Effector CD4-positive, alpha-beta T cell (primary cell): ENCODE measurements at places on chromosomes 16 and 17.

DNA sequence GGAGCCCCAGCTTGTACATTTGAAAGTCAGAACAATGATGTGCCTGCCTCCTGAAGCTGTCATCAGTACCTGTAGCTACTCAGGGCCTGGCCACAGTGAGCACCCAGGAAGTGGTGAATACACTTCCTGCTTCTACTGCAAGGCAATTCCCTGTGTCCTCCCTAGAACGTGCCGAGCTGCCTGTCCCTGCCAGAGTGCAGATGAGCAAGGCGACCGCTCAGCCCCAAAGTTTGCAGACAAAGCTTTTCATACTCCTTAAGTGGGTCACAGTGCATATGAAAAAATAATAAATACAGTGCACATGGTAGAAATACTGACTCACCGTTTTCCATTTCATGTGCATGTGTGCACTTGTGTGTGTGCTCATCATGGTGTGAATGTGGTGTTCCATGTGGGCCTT, 77.3 kb downstream of the MPRIP start:
- DNase-seq = peak; percentile 45

- no peak for DNase-seq
Observed at GRCh38 chr16:287298-287811, 4.4 kb downstream of the PDIA2 start.

- no peak for DNase-seq
Observed at GRCh38 chr17:50421308-50422051, 4.5 kb upstream of the ACSF2 start.

DNA sequence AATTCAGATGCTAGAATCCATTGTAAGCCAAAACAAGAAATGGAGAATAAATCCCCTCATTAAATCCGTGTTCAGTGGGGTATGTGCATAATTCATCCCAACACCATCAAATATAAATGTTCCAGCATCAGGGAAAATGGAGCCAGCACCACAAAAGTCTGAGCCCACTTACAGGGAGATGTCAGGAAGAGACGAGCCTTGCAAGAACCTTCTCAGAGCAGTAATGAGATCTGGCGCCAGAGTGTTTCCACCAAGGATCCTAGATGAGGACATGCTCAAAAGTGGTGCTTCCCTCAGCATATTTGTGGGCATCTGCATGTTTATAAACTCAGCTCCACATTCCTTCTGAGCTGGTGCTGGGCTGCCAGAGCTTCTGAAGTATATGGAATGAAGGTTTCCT, 541.9 kb upstream of the C16orf82 start:
- no peak for DNase-seq

GRCh38 chr17:7444682-7445618, at the start of gene CHRNB1:
Gene CHRNB1, plus strand, starts transcription at chr17:7445061. Its CDS starts 67 bp downstream, at chr17:7445128.
- no peak for DNase-seq

GRCh38 chr17:44326861-44327444, 2.3 kb upstream of the SLC25A39 start:
- DNase-seq = peak; percentile 95

GRCh38 chr17:60161598-60162330, 12.0 kb downstream of the CA4 start:
- no peak for DNase-seq

DNA sequence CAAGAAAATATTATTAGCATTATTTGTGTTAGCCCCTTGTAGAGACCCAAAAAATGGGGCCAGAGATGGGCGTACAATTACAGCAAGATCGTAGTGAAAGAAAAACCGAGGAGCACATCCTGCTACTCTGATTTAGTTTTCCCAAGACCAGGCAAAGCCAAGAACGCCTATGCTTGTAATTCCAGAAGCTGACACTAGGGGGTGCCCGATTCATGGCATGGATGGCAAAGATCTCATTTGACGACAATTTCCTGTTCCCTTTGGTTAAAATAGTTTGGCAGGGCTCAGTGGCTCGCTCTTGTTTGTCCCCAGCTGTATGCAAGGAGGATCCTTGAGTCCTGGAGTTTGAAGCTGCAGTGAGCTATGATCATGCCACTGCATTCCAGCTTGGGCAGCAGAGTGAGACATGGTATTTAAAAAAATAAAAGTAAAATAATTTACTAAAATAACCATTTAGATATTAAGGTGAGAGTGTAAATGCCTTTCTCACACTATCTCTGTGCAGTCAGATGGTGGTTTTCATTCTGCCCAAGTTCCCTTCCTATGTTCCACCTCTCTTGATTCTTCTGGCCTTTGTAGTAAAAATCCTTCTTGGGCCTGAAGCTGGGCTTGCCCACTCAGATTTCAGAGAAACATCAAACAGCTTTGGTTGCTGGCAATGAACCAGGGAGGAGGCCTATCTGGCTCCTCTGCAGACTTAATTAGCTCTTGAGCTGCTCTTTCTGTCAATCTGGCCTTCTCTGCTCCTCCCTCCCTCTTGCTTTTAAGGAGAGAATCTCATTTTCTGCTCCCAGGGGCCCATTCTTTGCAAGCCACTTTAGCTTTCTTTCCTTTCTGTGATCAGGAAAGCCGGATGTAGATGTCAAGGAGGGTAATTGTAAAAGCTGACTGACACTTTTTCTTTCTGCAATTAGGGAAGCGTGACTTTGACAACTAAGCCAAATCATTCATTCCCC, 31.2 kb downstream of the TMEM238L start:
- DNase-seq = no peak

GRCh38 chr17:83091257-83092141, 12.1 kb downstream of the METRNL start:
- no peak for DNase-seq

DNA sequence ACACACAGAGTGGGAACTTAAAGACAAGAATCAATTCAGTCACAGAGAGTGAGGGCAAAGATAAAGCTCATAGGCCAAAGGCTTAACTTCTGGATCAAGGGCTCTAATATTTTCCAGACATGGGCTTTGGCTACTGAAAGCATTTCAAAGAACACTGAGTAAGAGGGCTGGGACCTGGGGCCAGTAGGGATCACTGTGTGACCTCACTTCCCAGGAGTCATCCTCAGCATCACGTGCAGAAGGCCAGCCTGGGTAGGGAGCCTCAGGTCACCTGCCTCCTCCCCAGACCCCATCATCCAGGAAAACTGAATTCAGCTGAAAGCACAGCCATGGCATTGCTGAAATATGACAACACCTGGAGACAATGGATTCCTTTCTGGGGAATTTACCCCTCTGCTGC, 163.5 kb downstream of the RAB11FIP4 start:
- DNase-seq = no peak

DNA sequence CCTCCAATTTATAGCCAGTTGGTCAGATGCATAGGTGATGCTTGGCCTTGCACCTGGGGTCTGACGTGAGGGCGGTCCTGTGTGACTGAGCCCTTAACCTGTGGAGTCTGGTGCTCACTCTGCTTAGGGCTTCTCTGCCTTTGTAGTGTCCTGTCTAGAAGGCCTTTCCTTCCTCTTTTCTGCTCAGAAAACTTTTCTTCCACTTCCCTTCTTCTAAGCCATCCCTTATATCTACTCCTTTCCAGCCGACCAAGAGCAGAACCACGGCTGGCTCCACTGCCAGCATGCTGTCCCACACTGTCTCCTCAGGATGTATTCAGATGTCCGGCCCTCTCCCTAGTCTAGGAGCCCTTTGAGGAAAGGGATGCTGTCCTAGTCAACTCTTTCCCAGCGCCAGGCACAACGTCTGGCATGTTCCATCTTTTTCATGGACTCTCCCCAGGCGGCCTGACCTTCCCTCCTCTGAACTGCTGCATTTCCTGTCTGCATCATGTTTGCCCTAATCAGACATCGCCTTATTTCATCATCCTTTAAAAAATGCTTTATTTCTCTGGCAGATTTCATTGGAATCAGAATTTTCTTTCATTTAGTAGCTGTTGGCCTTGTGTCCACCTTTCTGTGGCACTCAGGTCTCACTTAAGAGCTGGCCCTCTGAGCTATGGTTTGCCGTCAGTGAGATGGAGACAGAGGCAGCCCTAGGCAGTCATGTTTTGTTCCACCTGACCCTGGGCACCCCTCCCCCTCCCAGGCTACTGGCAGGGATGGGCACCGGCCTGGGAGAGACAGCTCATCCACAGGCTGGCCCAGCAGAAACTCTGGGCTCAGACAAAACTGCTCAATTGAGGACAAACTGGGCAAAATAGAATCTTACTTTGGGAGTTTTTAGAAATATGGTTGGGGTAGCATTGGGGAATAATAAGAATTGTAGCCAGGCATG, 15.5 kb upstream of the BRCA1 start:
- DNase-seq = no peak

DNA sequence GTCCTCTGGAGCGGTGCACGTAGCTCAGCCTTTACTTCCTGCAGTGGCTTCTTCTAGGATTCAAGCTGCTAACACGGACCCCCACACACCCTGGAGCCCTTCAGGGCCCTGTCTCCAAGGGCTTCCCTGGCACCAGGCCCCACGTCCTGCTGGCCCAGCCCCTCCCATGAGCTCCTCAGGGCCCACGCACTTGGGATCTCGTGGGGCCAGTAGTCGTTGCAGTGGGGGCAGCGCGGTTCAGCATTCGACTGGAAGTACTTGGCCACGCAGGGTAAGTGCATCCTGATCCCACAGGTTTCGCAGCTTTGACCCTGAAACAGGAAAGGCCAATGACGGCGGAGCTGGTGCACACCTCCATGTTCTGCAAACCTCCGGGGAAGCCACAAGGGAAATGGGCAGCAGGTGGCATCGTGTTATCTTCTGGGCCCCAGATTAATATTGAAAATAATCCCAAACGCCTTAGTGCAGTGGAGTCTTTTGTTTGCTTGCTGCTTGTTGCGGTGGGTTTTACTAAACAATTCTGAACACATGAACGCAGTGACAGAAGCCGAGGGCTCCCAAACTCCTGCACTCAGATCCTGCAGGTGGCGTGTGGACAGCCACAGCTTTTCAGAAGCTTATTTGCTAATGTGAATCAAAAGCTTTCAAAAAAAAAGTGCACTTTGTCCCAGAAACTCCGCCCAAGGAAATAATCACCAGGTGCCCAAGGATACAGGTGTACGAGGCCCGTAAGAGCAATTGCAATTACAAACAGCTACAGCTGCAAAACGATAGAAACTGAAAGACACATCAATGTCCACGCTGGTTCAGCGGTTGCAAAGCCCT, 22.4 kb downstream of the KDM8 start:
- DNase-seq = no peak

DNA sequence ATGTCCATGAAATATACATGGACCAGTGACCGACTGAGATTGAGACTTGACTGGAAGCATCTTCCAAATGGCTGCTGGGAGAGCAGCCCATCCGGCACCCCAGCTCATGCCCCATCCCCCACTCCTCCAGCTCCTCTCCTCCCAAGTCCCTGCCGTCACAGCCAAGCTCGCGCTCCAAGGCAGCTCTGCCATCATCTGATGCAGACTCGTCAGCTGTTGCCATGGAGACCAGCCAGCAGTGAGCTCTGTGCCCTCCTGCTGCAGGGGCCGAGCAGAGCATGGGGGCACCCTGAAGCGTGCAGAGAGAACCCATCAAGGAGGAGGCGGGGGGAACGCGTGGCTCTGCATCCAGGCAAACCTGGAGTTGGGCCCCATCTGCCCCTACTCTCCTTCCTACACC, 74.5 kb upstream of the TNRC6C start:
- no peak for DNase-seq

DNA sequence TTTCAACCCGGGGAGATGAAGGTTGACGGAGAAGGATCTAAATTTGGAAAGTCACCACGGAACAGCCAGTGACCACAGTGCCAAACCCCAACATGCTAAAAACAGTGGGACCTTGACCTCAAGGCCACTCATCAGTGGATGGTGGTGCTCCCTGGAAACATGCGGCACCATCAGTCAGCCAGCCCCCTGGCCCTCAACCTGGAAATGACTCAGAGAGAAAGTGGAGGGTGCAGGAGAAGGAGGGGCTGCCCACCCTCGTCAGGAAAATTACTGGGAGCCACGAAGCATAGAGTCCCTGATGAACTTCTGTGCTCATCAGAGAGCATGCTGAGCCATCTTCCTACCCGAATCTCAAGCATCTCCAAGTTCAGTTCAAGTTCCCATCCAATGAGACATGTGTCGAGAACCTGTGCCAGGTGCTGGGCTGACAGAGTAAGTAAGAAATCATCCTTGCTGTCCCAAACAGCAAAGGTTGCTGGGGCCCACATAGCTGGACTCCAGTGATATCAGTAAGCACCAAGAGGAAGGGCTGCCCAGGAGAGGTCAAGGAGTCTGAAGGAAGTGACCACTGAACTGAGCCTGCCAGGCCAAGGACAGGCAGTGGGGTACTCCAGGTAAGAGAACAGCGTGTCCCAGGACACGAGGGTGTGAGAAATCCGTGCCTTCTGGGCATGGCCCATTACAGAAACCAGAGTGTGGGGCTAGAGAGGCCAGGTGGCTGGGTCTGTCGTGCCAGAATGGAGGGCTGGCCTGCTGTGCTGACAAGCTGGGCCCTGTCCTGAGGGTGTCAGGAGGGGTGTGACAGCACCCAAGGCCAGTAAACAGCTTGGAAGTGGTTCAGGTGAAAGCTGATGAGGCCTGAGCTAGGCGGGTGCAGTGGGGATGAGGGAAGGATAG, 5.2 kb downstream of the PECAM1 start:
- DNase-seq = no peak

GRCh38 chr17:1123393-1123831, 56.4 kb downstream of the ABR start:
- DNase-seq = no peak

DNA sequence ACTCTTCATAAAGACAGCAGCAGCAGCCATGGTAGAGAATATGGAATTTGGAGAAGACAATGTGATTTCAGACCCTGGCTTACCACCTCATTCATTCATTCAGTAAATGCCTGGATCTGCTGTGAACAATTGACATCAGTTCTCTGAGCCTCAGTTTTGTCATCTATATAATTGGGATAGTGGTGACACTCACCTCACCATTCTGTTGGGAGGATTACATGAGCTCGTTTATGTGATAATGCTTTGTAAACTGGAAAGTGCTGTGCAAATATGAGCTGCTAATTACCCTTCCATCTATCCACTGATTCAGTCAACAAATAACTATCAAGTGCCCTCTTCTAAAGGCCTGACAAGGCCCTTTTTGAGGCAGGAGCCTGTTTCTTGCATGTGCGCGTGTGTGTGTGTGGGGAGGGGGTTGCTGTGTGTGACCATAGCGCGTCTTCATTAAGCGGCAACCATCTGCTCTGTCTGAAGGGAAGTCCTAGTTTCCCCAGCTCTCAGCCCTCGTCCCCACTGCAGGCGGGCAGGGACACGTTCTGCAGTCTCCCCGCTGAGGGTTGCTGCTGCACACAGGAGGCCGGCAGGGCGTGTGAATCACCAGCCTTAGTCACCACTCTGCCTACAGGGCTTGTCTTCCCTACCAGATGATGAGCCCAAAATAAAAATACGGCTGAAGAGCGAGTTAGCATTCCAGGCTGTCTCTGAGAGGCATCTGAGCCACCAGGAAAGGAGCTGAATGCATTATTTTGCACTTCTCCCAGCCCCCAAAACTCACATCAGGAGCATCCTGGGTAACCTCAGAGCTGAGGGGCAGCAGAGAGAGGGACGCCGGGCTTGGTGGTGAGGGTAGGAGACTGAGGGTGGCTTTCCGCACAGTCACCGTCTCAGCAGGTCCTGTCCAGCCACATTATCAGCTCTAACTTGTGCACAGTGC, 19.9 kb downstream of the ARL4D start:
- no peak for DNase-seq

DNA sequence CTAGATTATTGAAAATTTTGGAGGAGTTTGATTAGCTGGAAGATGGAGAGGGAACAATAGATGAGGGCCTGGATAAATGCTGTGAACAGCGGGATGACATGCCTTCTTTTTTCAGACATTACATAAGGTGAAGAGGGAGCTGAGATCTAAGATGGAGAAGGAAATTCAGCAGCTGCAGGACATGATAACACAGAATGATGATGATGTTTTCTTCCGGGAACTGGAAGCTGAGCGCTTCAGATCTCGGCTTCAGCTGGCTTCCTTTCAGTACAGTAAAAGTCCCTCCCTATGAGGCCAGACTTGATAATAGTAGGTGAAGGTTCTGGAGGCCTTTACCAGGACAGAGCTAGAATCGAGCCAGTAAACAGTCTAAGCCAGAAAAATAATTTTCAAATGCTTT, 30.7 kb downstream of the CEP95 start:
- no peak for DNase-seq
